ENCODE measurements at places on chromosomes 5 and 9. TPM values are rescaled to one million over a fixed set of nuclear protein-coding genes. Genes with fewer than 3 reads are reported as not detected.

CFAP90 gene
- total RNA-seq = 0.37 TPM

TMOD1 gene
- total RNA-seq = 0.39 TPM

TEX48 gene
- total RNA-seq = not detected

NR4A3 gene
- 0.12 TPM for total RNA-seq

AGXT2 gene
- not detected for total RNA-seq

GRM6 gene
- not detected for total RNA-seq

KCNIP1 gene
- total RNA-seq = not detected

Data from cardiac ventricle fibroblast (primary cell).